Activated CD4-positive, alpha-beta memory T cell treated with anti-CD3 and anti-CD28 coated beads, Interleukin-2, amount 10 ng/mL, durations not matched to agents 7 days and 5 days (primary cell): ENCODE measurements at places on chromosomes 3 and 15. TPM values are rescaled to one million over a fixed set of nuclear protein-coding genes. Genes with fewer than 3 reads are reported as not detected.

DNA sequence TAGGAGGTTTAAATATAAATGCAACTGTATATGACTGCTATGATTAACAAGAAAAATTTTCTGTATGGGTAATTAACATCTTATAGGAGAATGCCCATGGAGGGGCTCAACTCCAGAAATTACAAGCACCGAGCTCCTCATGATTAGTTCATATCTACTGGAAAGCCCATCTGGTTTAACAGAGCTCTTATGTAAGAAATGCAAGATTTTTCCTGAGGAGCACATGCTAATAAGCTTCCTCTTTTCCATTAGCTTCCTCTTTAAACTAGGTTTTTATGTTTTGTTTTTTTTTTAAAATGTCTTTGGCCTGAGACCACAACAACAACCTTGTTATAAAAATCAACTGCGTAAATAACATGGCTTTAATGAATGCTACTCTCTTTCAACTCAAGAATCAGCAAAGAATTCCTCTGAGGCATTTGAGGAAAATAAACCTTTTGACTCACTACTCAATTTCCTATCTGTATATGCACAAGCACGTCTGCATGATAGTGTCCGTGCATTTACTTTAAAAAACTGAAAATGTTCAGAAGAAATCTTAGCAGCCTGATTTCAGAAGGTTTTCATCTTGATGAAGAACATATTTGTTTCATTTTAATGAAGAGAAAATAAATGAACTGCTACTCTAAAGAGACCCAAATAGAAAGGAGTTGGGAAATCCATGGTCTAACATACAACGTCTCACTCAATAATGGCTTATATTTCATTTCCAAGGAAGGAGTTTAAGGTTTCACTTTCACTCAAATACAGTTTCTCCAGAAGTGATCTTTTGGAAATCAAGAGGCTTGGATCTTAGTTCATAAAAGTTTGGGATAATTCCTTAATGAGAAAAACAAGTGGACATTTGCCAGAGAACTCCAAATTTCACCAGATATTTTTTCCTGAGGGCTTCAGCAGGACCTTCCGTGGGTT, 180.8 kb downstream of the KCNAB1 start:
- DNase-seq: no peak

GRCh38 chr3:126672340-126672739, 17.4 kb upstream of the TXNRD3 start:
- no peak for DNase-seq

- DNase-seq: no peak
Observed at GRCh38 chr3:100756441-100756840, 47.1 kb downstream of the TFG start.

GRCh38 chr15:58748852-58749531, 515 bp downstream of the ADAM10 start:
- peak; percentile 52 for DNase-seq

DNA sequence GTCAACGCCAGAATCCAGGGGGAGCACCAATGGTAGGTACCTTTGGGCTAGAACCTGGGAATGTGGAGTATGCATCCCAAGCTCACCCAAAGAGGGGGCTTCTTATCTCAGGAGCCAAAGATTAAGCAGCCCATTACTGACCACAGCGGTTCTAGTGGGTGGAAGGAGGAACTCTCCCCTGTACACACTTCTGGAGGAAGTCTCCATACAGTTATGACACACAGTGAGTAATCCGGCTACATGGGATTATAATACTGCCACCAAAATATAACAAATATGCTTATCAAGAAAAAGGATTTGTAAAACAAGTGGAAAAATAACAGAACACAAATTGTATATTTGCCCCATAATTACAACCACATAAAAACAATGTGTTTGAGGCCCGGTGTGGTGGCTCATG, 8.4 kb downstream of the MYO1E start:
- no peak for DNase-seq

GRCh38 chr3:161794551-161794950, 297.9 kb downstream of the OTOL1 start:
- DNase-seq: no peak

GRCh38 chr3:111577798-111578685, 17.1 kb downstream of the ZBED2 start:
- no peak for DNase-seq

- no peak for DNase-seq
Observed at GRCh38 chr15:33111041-33111451, 83.5 kb downstream of the FMN1 start.

DNA sequence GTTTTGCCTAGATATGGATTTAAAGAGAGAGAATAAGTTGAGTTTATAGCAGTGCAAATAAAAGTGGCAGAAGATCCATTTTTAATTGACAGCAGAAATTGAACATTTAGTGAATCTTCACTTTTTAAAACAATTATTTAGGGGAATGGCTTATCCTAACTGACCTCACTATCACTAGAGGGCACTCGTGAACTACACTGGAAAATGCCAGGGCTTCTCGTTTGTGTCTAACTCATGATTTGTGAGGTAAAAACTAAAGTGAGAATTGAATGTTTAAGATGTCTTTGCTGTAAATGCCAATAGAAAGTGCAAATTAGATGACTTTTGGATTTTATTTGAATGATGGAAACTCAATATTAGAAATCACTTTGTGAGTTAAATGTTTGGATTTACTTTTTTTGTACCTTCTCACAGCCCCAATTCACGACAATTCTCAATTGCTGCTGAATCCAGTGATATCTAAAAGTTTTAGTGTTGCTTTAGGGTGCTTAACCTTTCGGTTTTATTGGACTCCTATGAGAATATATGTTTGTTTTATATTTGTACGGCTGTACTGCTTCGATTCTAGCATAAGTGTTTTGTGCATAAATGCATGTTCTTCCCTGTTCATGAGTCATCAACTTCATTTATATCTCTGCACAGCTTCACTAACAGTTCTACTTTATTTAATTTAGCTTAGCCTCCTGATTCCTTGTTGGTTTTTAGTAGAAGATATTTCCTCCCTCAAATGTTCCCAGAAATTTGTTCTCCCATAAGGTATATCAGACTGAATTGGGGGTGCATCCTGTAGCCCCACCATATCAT, 462.1 kb downstream of the MFSD1 start:
- no peak for DNase-seq

- DNase-seq: no peak
Observed at GRCh38 chr3:14280326-14280725, 101.7 kb downstream of the LSM3 start.

DNA sequence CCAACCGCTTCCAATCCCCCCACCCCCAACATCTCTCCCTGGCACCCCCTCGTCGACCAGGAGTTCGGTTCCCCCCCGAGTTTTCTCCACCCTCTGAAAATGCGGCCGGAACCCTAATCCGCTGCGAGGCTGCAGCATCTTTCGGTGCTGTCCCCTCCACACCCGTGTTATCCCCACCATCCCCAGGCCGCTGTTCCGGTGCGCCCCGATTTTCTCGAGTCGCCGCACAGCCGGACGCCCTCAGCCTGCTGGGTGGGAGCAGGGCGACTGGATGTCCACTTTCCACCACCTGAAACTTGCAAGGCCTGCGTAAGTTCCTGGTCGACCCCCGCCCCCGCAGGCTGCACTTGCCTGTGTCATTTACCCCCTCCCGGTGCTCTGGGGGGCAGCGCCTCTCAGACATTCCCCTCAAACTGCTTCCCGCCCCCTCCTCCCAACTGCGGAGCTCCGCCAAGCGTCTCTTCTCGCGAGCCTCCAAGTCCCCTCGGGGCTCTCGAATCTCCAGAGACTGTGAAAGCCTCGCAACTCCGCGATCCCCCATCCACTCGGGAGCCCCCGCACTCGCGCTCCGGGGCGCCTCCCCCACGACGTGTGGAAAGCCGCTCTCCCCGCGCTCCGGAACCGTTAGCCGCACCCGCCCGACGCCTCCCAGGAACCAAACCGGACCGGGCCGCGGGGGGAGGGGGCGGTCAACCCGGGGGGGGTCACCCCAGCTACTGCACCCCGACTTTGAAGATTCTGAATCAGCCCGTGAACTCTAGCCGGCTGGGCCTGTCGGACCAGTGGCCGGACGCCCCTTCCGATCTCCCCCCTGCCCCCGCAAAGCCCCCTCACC, 566 bp downstream of the ETV5 start:
- peak; percentile 30 for DNase-seq

DNA sequence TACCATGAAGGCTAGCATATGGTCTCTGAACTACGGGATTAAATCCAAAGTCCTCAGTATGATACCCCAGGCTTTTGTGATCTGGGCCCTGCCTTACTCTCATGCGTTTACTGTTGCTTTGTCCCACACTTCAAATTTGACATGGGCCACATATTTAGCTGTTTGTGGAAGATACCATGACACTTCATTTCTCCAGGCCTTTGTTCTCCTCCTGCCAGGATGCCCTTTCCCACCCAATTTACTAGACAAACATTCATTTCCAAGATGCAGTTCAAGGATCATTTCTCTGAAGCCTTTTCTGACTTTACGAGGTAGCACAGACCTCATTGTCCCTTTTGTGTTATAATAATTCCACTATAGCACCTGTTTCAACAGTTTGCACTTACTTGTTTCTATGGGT, 2.2 kb upstream of the OXSM start:
- DNase-seq: no peak

- DNase-seq: no peak
Observed at GRCh38 chr3:116440196-116440595, 5.1 kb downstream of the LSAMP start.

DNA sequence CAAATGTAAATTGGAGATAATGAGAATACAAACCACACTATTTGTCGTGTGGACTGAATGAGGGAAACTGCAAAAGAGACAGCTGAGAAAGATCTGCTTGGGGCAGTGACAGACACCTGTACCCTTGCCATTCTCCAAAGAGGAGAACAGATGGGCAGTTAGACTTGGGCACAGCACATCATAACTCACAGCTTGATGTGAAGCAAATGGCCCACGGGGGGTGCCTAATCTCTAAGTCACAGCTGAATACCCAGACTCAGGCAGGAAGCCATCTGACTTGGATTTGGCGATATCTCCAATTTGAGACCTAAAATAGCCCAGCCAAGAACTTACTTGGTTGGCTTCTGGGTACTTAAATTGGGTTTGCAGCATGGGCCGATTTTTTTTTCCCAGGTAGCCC, 10.0 kb upstream of the SLC6A11 start:
- DNase-seq: no peak

DNA sequence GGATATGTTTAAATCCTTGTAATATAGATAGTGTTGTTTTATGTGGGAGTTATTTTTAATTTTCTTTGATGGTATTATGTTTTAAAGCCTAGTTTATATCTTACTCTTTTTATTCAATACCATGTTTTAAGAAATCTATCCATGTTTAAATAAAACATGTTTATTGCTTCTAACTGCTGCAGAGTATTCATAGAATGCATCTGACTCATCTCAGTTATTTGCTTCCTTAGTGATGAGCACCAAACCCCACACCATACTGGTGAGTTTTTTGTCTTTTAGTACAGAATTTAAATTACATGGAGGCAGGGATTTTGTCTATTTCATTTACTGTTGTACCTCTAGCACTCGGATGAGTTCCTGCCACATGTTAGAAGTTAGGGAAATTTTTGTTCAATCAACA, 209.2 kb downstream of the NSUN3 start:
- no peak for DNase-seq

DNA sequence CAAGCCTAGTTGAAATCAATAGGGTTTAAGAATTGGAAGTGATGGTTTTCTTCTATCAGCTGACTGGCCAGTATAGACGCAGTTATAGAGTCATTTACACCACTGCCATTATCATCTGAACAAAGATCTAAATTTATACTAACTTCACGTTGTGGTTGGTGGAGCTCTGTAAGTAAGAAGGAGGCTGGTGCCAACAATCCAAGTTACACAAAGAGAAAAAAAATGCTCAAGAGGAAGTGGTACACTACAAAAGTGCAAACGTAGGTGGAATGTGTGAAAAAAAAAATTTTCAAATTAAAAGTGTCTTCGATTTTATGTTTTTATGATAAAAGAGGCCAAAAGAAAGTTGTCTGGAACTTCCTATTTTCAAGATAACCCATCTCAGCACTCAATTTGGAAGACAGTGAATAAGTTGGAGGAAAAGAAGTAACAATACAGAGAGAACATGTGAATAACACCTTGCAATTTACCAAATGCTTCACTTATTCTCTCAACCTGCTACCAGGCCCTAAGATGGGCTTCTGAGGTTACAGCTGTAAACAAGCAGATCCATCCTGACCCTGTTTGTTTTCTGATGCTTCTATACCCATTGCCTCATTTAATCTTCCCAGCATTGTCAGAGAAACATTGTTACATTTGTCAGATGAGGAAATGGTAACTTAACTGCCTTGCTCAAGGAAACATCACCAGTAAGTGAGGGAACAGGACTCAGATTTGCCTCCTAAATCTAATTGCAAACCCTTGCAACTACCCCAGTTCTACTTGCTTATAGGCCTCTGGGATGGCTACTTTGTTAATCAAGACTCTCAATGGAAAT, 12.0 kb upstream of the TASOR start:
- DNase-seq: no peak

DNA sequence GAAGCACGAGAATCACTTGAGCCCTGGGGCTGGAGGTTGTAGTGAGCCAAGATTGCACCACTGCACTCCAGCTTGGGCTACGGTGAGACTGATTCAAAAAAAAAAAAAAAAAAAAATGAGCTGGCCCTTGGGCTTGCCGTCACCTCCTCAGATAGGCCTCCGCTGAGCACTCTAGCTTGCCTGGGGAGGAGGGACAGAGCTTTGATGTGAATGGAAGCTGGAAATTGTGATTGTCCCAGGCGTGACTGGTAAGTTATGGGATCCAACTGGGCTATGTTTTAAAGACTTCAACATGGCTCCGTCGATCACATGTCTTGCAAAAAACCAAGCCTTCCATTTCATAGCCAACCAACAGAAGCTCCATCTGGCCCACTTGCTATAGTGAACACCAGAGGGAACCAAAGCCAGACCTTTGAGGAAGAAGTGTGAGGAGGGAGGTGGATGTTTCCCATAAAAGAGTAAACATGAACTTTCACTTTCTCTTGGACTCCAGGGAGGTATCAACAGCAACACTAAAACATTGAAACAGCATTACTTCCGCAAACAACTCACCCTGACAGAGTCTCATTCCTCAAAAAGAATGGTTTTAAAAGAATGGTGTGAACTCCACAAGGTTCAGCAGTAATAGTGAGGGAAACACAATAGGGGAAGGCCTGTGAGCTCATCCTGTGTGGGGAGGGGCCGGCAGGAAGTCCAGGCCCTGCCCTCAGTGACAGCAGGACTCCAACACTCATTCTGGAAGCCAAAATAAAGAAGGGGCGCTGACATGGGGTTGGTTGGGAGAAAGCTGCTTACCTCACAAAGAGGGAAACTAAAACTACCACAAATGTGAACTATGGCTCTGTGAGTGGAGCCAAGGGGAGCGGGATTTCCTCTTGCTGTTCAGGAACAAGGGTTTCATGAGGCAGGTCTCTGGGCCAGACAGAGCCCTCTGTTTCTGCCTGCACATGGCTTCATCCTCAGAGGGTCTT, 59.2 kb upstream of the IL12A start:
- DNase-seq: no peak

GRCh38 chr3:169984292-169984691, 17.7 kb downstream of the SEC62 start:
- no peak for DNase-seq

GRCh38 chr3:183360971-183361624, 67.3 kb downstream of the MCF2L2 start:
- no peak for DNase-seq

Gene C3orf33
- total RNA-seq: 0.48 TPM

Gene LIPH
- not detected for total RNA-seq

Gene SLC24A5
- total RNA-seq: not detected

Gene SNX22
- total RNA-seq: 0.68 TPM

Gene GOLGA8O
- 5.7 TPM for total RNA-seq

Gene ITIH1
- total RNA-seq: not detected

Gene B3GALNT1
- total RNA-seq: 4.1 TPM

Gene ARHGEF26
- 0.13 TPM for total RNA-seq

Gene RTP4
- total RNA-seq: 24.1 TPM

Gene VEPH1
- not detected for total RNA-seq

Gene ADAMTSL3
- not detected for total RNA-seq

Gene FBXW12
- not detected for total RNA-seq

Gene CHRNA3
- not detected for total RNA-seq

Gene GPR27
- 3.0 TPM for total RNA-seq

Gene MAP1A
- 9.3 TPM for total RNA-seq
